ENCODE measurements at places on chromosomes 13 and 19.

DNA sequence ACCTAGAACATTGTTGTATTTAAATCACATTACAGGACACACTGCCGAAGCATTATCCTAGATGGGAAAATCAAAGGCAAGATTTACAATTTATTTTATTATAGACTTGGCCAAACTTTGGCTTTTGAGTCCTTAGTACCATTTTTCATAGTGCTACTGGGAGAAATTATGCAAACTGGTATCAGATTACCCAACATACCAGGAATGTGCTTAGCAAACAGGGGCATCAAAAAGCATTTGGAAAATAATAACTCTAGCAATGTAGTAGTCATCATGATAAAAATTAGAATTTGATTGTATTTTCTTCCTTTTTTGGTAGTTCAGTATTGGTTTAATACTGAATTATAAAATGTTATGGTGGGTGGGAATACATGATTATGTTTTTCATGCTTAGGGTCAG lies 34.0 kb downstream of the GPC6 start:
- no peaks in the 10 kb centered on the region for H3K27me3 ChIP-seq
- no peak overlapping the region for H3K4me3 ChIP-seq
- DNase-seq: no peak
- no peak overlapping the region for H3K27ac ChIP-seq

- no peak overlapping the region for H3K4me3 ChIP-seq
- no peak overlapping the region for H3K27ac ChIP-seq
- H3K27me3 ChIP-seq: no peaks in the 10 kb centered on the region
- no peak for DNase-seq
These were observed 17.4 kb downstream of the LEUTX start for GRCh38 chr19:39796000-39796498.

DNA sequence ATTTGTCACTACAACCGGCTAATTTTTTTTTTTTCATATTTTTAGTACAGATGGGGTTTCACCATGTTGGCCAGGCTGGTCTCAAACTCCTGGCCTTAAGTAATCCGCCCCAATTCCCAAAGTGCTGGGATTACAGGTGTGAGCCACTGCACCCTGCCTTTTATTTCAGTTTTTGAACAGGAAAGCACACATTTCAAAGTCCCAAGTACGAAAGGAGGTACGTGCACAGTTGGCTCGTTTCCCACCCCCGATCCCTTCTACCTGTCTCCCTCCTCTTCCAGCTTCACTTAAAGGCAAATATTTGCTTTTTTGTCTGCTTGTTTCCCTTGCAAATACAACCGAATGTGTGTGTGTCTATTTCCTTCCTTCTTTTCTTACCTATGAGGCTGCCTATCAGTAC lies 30.5 kb downstream of the ZIC5 start:
- H3K4me3 ChIP-seq: no peak overlapping the region
- no peaks in the 10 kb centered on the region for H3K36me3 ChIP-seq
- H3K27me3 ChIP-seq: peaks cover 12% of the 10 kb centered on the region
- DNase-seq: no peak
- no peak overlapping the region for H3K27ac ChIP-seq

- H3K4me3 ChIP-seq: no peak overlapping the region
- H3K27ac ChIP-seq: no peak overlapping the region
- no peaks in the 10 kb centered on the region for H3K27me3 ChIP-seq
- no peak for DNase-seq
These were observed 236.2 kb upstream of the HTR2A start for GRCh38 chr13:47133011-47133445.

GRCh38 chr13:67950603-67951002 lies 720.5 kb upstream of the PCDH9 start:
- no peaks in the 10 kb centered on the region for H3K27me3 ChIP-seq
- no peaks in the 10 kb centered on the region for H3K4me1 ChIP-seq
- no peak overlapping the region for H3K27ac ChIP-seq
- no peaks in the 10 kb centered on the region for H3K36me3 ChIP-seq
- H3K4me3 ChIP-seq: no peak overlapping the region
- DNase-seq: no peak

DNA sequence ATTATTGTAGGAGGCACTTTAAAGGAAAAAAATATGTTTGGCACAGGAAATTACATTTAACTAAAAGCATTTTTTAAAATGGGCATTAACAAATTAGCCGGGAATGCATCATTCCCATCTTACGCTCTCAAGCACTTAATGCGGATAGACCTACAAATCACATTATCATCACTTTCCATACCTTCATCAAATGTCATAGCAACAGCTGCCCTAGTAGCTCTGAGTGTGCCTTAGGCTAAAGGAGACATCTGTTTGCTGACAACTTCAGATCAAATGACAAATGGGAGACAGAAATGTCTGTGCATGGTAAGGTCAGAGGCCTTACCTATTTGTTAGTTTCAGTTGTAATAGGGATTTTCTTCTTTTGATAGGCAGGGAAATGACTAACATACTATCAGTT lies 773.2 kb upstream of the SLC10A2 start:
- H3K36me3 ChIP-seq: no peaks in the 10 kb centered on the region
- H3K4me1 ChIP-seq: no peaks in the 10 kb centered on the region
- no peak for DNase-seq
- H3K27me3 ChIP-seq: no peaks in the 10 kb centered on the region
- H3K4me3 ChIP-seq: no peak overlapping the region

GRCh38 chr13:113972451-113973217 lies 1.2 kb downstream of the C13orf46 start:
- H3K36me3 ChIP-seq: peaks cover 6% of the 10 kb centered on the region
- peak; percentile 40 for DNase-seq
- peaks cover 5% of the 10 kb centered on the region for H3K4me1 ChIP-seq
- H3K27me3 ChIP-seq: no peaks in the 10 kb centered on the region
- no peak overlapping the region for H3K4me3 ChIP-seq

DNA sequence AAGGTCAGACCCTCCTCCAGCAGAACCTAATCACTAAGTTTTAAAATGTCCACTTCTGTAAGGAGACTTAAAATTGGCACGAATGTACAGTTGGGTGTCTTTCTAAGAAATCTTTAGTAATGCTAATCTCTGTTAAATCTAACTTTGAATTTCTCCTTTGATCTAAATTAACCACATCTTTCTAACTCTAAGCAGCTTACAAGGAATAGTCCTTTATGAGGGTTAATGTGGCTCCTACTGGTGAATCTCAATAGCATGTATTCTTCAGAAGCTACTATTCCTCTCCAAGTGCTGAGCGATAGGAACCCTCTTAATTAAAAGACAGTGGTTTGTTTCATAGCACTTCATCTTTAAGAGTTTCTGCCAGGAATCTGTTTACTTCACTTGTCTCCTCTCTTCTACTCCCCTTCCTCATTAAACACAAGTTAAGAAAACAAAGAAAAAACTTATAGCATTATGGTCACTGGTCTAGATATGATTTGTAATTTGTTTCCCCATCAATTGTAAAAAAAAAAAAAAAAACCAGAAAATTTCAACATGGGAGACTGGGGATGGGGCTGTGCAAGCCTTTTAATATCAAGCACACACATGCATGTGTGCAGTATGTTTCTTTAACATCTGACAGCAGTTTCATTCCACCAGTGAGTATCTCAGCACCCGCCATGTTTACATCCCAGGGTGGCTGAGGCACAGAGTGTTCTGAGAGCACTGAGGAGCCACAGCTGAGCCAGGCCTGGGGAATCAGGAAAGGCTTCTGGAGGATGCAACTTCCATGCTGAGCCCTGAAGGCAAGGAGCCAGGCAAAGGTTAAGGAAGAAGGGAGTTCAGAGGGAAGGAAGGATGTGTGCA lies 57.7 kb downstream of the ATP7B start:
- no peak overlapping the region for H3K27ac ChIP-seq
- H3K4me3 ChIP-seq: no peak overlapping the region
- DNase-seq: no peak
- H3K36me3 ChIP-seq: peaks cover 11% of the 10 kb centered on the region

DNA sequence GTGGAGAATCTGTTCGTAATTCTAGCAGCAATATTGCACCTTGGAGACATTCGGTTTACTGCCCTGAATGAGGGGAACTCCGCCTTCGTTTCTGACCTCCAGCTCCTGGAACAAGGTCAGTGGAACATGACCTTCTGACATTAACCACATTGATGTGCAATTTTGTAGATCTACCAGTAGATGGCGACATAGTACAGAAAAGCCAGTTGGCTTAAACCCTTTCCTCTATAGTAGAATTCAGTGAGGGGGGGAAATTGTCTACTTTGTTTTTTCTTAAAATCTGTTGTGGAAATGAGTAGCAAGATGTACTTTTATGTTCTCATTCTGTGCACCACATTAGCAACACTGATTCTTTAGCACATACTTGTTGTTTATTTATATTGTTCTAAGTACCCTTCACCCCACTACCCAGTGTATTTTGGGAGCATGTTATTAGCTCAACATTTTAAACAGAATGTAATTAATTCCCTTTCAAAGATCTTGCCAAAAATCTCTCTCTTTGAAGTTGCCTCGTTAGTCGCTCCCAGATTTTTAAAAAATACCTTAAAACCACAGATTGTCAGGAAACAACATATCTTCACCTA lies 332.2 kb downstream of the MYO16 start:
- no peaks in the 10 kb centered on the region for H3K4me1 ChIP-seq
- no peak overlapping the region for H3K4me3 ChIP-seq
- no peaks in the 10 kb centered on the region for H3K36me3 ChIP-seq
- H3K27ac ChIP-seq: no peak overlapping the region
- H3K27me3 ChIP-seq: no peaks in the 10 kb centered on the region

GRCh38 chr13:105432438-105432837 lies 1103.0 kb downstream of the EFNB2 start:
- no peak for DNase-seq
- no peak overlapping the region for H3K4me3 ChIP-seq
- no peaks in the 10 kb centered on the region for H3K4me1 ChIP-seq

- H3K4me1 ChIP-seq: no peaks in the 10 kb centered on the region
- H3K27me3 ChIP-seq: no peaks in the 10 kb centered on the region
- no peak for DNase-seq
- no peaks in the 10 kb centered on the region for H3K36me3 ChIP-seq
- no peak overlapping the region for H3K27ac ChIP-seq
- no peak overlapping the region for H3K4me3 ChIP-seq
These were observed 213.2 kb upstream of the EDNRB start for GRCh38 chr13:78131811-78132210.

- H3K27ac ChIP-seq: no peak overlapping the region
- no peak for DNase-seq
- H3K4me3 ChIP-seq: no peak overlapping the region
- peaks cover 25% of the 10 kb centered on the region for H3K36me3 ChIP-seq
- H3K4me1 ChIP-seq: peaks cover 12% of the 10 kb centered on the region
- H3K27me3 ChIP-seq: no peaks in the 10 kb centered on the region
These were observed 8.0 kb downstream of the ZNF551 start for GRCh38 chr19:57689750-57690149.

GRCh38 chr19:9565900-9566705 lies 18.2 kb downstream of the ZNF121 start:
- DNase-seq: no peak
- no peak overlapping the region for H3K27ac ChIP-seq
- H3K36me3 ChIP-seq: peaks cover 83% of the 10 kb centered on the region
- no peaks in the 10 kb centered on the region for H3K4me1 ChIP-seq

- H3K4me3 ChIP-seq: no peak overlapping the region
- peaks cover 77% of the 10 kb centered on the region for H3K27me3 ChIP-seq
- peaks cover 14% of the 10 kb centered on the region for H3K4me1 ChIP-seq
- no peak overlapping the region for H3K27ac ChIP-seq
These were observed 1.9 kb downstream of the COX6B2 start for GRCh38 chr19:55352549-55353145.

GRCh38 chr13:84118839-84119409 lies 236.7 kb upstream of the SLITRK1 start:
- no peaks in the 10 kb centered on the region for H3K27me3 ChIP-seq
- H3K27ac ChIP-seq: no peak overlapping the region
- no peak for DNase-seq
- no peak overlapping the region for H3K4me3 ChIP-seq
- no peaks in the 10 kb centered on the region for H3K4me1 ChIP-seq
- no peaks in the 10 kb centered on the region for H3K36me3 ChIP-seq

DNA sequence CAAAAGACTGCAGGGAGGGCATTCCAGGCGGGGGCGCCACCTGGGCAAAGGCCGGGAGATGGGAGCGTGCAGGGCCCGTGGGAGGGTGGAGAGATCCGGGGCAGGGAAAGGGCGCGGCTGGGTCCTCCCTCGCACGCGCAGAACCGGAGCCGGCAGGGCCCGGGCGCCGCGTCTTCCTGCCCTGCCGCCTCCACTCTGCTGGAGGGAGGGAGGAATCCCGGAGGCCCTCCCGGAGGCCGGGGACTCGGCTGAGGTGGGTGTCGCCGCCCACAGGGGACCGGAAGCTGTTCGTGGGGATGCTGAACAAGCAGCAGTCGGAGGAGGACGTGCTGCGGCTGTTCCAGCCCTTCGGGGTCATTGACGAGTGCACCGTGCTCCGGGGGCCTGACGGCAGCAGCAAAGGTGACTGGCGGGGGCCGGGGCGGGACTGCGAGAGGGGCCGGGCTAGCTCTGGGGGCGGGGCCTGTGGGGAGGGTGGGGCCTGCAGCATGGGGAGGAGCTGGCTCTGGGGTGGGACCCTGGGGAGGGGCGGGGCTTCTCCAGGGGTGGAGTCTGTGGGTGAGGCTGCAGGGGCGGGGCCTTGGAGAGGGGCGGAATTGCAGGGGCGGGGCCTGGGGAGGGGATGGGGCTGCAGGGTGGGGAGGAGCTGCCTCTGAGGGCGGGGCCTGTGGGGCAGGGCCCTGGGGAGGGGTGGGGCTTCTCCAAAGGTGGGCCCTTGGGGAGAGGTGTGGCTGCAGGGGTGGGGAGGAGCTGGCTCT lies 51.3 kb downstream of the CELF5 start:
- no peaks in the 10 kb centered on the region for H3K36me3 ChIP-seq
- peak overlapping the region; percentile 47 for H3K4me3 ChIP-seq
- H3K27me3 ChIP-seq: peaks cover 50% of the 10 kb centered on the region
- H3K4me1 ChIP-seq: peaks cover 15% of the 10 kb centered on the region

GRCh38 chr19:16849168-16849567 lies 20.0 kb downstream of the SIN3B start:
- H3K27ac ChIP-seq: no peak overlapping the region
- H3K27me3 ChIP-seq: no peaks in the 10 kb centered on the region
- no peak for DNase-seq

DNA sequence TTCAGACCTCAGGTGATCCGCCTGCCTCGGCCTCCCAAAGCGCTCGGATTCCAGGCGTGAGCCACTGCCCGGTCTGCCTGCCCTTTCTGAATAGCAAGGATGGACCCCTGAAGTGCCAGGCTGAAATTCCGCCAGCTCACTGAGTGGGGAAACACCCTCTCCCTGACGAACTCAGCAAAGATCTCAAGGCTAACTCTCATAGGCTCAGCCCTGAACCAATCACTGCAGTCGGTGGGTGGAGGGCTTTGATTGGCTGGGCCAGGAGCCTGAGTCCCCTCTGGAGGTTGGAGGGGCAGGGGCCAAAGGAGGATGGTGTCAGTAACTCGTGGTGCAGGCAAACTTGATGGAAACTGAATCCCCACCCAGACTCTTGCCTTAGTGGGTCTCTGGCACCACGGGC lies 11.2 kb upstream of the COMP start:
- H3K27me3 ChIP-seq: peaks cover 32% of the 10 kb centered on the region
- DNase-seq: no peak
- H3K36me3 ChIP-seq: no peaks in the 10 kb centered on the region
- H3K4me1 ChIP-seq: no peaks in the 10 kb centered on the region
- no peak overlapping the region for H3K27ac ChIP-seq

GRCh38 chr19:29564574-29565005 lies 38.8 kb downstream of the VSTM2B start:
- no peaks in the 10 kb centered on the region for H3K36me3 ChIP-seq
- H3K4me3 ChIP-seq: no peak overlapping the region
- no peak for DNase-seq
